H9 (cell line): ENCODE measurements at places on chromosomes 3 and 15. TPM values are rescaled to one million over a fixed set of nuclear protein-coding genes. Genes with fewer than 3 reads are reported as not detected.

DNA sequence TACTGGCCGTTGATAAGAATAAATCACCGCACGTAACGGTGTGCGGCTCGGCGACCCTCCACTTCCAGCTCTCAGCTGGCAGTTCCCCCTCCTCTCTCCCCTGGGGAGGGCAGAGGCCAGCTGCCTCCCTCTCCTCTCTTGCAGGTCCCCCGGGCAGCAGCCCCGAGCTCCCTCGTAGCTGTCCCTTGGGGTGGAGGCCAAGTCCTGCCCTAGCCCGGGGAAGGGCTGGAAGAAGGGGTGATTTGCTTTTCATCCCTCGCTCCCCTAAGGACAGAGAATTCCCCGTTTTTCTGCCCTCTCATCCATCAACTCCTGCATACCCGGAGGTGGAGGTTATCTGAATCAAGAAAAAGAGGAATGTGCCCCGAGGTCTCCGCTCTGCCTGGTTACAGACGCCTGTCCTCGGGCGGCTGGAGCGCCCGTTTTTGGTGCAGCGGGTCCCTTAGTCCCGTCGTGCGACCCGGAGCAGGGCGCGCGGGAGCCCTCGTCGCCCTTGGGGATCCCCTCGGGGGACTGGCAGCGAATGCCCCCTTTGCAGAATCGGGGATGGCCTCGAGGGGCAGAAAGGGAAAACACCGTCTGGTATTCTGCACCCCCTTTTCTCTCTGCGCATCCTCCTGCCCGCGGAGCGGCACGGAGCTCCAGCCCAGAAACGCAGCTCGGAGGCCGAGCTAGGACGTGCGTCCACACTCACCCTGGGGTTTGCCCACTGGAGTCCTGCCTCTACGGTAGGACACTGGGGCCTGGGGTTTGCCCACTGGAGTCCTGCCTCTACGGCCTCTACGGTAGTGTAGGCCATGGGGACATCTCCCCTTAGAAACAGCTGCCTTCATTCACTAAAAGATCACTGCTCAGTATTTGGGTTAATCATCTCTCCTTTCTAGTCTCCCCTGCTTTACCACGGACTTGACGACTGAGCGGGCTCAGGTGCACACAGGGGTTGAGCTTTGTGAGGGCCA lies 2.2 kb downstream of the PTPRG start:
- H3K4me1 ChIP-seq = peaks cover 10% of the 10 kb centered on the region; the same call in 1 of the 2 replicates
- DNase-seq = no peak
- no peak overlapping the region for H3K27ac ChIP-seq
- peak overlapping the region; percentile 100 for H3K4me3 ChIP-seq

- no peaks in the 10 kb centered on the region for H3K36me3 ChIP-seq
- H3K4me3 ChIP-seq = no peak overlapping the region
- no peak for DNase-seq
- H3K27me3 ChIP-seq = no peaks in the 10 kb centered on the region
- H3K27ac ChIP-seq = no peak overlapping the region
- H3K4me1 ChIP-seq = no peaks in the 10 kb centered on the region
These were observed 58.2 kb upstream of the ARRDC4 start for GRCh38 chr15:97902140-97902780.

The XYLB gene
- 2.4 and 2.6 TPM in 2 replicates for total RNA-seq

DNA sequence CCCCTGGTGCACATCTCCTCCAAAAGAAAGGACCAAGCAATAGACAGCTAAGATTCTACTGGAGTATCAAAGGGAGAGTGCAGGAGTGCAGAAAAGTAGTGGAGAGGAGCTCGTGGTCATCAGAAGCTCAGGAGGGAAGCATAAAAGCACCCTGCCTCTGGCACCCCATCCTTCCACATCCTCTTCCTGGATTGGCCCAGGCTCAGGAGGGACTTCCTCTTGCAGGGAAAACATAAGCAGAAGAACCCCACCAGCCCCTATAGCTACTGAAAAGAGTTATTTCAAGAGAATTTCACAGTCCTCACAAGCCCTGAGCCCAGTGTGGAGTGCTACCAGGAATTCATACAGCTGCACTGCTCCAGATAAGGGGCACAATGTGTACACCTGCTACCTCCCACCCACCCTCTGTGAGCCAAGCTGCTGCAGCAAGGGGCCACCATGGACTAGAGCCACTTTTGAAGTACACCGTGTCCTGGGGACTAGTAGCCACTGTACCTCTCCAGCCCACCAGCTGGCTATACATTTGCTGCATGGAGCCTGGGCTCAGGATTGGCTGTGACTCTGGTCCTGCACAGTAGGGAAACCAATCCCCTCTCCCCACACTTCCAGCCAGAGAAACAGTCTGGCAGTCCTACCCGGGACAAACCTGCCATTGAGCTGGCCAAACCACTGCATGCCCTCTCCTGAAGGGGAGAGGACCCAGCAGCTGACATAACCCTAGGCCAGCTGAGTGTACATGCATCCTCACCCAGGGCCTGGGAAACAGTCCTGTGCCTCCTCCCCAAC lies 43.0 kb downstream of the CD200R1 start:
- no peaks in the 10 kb centered on the region for H3K36me3 ChIP-seq
- no peak overlapping the region for H3K27ac ChIP-seq
- no peaks in the 10 kb centered on the region for H3K27me3 ChIP-seq
- no peaks in the 10 kb centered on the region for H3K4me1 ChIP-seq
- DNase-seq = no peak

The PTPRG gene
- total RNA-seq = 64.8 and 69.3 TPM in 2 replicates

DNA sequence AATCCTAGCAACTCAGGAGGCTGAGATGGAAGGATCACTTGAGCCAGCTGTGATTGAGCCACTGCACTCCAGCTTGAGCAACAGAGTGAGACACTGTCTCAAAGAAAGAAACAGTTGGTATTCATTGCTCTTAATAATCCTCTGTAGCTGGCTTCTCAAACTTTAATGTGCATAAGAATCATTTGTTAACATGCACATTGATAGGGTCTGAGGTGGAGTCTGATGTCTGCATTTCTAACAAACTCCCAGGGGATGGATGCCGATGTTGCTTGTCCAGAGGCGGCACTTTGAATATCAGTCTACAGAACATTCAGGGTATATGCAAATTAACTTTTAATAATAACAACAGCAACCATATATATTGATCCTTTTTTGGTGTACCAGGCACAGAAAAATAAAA lies 39.9 kb downstream of the NKIRAS1 start:
- DNase-seq = no peak
- H3K27ac ChIP-seq = no peak overlapping the region
- H3K4me1 ChIP-seq = peaks cover 2% of the 10 kb centered on the region; the same call in 1 of the 2 replicates
- H3K36me3 ChIP-seq = peaks cover 49% of the 10 kb centered on the region
- no peaks in the 10 kb centered on the region for H3K27me3 ChIP-seq

DNA sequence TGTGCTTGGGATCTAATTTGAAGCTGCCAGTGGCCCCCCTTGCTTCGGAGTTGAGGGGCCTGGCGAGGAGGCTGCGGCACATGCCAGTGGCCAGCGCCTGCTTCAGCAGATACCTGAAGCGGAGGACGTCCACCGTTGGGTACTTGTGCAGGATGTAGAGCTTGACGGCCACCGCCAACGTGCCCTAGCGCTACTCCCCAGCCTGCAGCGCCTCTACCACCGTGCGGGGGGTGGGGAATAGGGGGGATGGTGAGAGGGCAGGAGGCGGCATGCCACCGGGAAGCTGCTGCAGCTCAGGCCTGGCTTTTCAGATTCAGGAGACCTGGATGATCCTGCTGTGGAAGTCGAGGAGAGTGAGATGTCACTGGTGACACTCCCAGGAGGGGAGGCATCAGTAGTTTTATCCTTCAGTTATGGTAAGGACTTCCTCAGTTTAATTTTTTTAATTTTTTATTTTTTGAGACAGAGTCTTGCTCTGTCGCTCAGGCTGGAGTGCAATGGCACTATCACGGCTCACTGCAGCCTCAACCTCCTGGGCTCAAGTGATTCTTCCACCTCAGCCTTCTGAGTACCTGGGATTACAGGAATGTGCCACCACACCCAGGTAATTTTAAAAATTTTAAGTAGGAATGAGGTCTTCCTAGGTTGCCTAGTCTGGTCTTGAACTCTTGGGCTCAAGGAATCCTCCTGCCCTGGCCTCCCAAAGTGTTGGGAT lies 150.6 kb upstream of the FRMD4B start:
- no peak overlapping the region for H3K27ac ChIP-seq
- DNase-seq = peak; percentile 49
- H3K27me3 ChIP-seq = peaks cover 3% of the 10 kb centered on the region; the same call in 1 of the 2 replicates
- H3K36me3 ChIP-seq = no peaks in the 10 kb centered on the region
- no peak overlapping the region for H3K4me3 ChIP-seq
- H3K4me1 ChIP-seq = no peaks in the 10 kb centered on the region

DNA sequence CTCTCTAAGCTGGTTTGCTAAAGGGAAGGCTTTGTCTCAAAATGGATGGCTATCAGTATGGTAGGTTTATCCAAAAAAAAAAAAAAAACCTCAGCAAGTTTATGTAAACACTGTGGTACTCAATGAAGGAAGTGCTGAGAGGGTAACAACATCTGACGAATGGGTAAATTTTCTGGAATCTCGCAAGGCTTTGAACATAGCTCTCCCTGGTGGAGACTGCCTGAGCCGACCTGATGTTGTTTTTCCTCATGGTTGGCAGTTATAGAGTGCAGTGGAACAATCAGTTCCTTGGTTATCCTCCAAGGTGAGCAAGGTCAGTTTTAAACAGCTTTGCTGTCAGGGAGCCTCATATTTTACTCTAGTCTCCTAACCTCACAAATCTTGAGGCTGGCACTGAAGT lies 94.6 kb downstream of the ZPLD1 start:
- no peaks in the 10 kb centered on the region for H3K36me3 ChIP-seq
- H3K4me1 ChIP-seq = no peaks in the 10 kb centered on the region
- no peak overlapping the region for H3K27ac ChIP-seq
- peak; percentile 39 for DNase-seq
- no peaks in the 10 kb centered on the region for H3K27me3 ChIP-seq
- no peak overlapping the region for H3K4me3 ChIP-seq

DNA sequence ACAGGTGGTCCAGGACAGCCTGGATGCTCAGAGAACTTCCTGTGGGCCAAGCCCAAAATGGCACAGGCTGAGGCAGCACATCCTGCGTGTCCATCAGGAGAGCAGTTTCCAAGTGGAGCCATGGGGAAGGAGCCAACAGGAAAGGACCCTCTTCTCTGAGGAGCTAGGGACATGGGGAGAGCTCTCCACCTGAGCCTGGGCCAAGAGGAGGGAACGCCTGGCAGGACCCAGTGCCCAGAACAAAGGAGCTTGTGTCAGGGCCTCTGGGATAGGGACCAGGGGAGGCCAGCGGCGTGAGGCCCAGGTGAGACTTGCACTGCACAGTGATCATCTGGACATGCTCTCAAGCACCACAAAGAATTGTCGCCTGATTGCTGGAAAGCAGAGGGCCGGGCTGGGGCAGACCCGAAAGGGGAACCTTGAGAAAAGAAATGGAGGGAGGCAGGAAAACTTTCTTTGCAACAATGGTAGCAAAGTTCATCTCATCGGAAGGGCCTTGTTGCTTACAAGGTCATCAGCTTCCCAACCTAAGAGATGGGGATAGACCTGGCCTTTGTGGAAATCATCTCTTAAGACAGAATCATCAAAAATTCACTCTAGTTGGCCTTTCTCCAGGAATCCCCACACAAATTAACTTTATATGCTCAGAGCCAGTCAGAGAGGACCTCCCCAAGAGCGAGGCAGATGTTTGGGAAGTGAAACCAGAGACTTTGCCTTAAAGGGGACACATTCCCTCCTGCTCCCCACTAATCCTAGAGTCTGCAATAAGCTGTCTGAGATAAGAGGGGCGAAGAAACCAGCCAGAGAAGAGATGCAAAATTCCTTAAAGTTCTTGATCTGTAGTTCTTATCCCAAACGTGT lies 47.7 kb upstream of the HES1 start:
- no peaks in the 10 kb centered on the region for H3K27me3 ChIP-seq
- H3K4me3 ChIP-seq = no peak overlapping the region
- DNase-seq = no peak
- H3K36me3 ChIP-seq = no peaks in the 10 kb centered on the region
- no peak overlapping the region for H3K27ac ChIP-seq

The TMEM266 gene
- total RNA-seq = 0.55 and 0.81 TPM in 2 replicates

- no peaks in the 10 kb centered on the region; the same call in 2 of the 3 replicates for H3K36me3 ChIP-seq
- no peaks in the 10 kb centered on the region for H3K27me3 ChIP-seq
- DNase-seq = no peak
- no peak overlapping the region for H3K4me3 ChIP-seq
- H3K4me1 ChIP-seq = peaks cover 6% of the 10 kb centered on the region; the same call in 1 of the 2 replicates
- H3K27ac ChIP-seq = no peak overlapping the region
These were observed 75.1 kb downstream of the ATP10A start for GRCh38 chr15:25787855-25788520.

The PRR20G gene
- 0.26 and 0.35 TPM in 2 replicates for total RNA-seq

DNA sequence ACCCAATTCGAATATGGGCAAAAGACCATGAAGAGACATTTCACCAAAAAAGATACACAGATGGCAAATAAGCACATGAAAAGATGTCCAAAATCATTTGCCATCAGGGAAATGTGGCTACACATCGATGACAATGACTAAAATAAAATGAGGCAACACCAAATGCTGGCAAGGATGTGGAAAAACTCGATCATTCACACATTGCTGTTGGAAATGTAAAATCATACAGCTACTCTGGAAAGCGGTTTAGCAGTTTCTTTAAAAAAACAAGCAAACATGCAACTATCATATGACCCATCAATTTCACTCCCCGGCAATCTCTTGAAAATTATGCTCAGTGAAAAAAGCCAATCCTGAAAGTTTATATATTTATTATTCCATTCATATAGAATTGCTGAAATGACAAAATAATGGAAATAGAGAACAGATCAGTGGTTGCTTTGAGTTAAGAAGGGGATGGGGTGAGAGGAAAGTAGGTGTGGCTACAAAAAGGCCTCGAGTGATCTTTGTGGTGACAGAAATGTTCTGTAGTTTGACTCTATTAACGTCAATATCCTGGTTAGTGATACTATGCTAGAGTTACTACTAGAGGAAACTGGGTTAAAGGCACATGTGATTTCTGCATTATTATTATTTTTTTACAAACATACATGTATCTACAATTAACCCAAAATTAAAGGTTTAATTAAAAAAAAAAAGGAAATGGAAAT lies 45.0 kb downstream of the DLG1 start:
- no peak overlapping the region for H3K27ac ChIP-seq
- peaks cover 49% of the 10 kb centered on the region for H3K36me3 ChIP-seq
- H3K4me3 ChIP-seq = no peak overlapping the region

The SUSD5 gene
- total RNA-seq = 4.5 and 4.9 TPM in 2 replicates

The IL5RA gene
- not detected in 2 replicates for total RNA-seq

The TARS3 gene
- 14.1 and 14.9 TPM in 2 replicates for total RNA-seq

GRCh38 chr3:117645561-117646242 lies 936.1 kb downstream of the TUSC7 start:
- no peaks in the 10 kb centered on the region for H3K27me3 ChIP-seq
- DNase-seq = no peak
- no peak overlapping the region for H3K4me3 ChIP-seq
- H3K4me1 ChIP-seq = no peaks in the 10 kb centered on the region
- no peak overlapping the region for H3K27ac ChIP-seq

GRCh38 chr15:44532689-44533088 lies 4.3 kb upstream of the EIF3J start:
- H3K4me3 ChIP-seq = no peak overlapping the region
- H3K4me1 ChIP-seq = no peaks in the 10 kb centered on the region
- peaks cover 6% of the 10 kb centered on the region for H3K36me3 ChIP-seq
- DNase-seq = no peak
- no peaks in the 10 kb centered on the region for H3K27me3 ChIP-seq

The FBXO40 gene
- total RNA-seq = 0.04 and 0.15 TPM in 2 replicates

DNA sequence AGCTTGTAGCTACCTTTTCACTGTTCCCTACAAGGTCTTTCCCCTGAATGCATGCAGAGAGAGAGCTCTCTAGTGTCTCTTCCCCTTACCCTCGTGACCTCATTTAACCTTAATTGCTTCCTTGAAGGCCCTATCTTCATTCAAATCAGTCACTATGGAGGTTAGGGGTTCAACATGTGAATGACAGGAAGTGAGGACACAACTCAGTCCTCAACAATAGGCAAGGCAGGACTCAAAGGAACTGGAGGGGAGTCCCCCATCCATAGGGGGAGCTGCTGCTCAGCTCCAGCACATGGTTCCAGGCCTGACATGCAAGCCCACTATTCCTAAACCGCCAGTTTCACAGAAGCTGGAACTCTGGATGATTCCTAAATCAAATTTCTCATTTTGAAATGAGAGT lies 33.8 kb upstream of the GYG1 start:
- no peak overlapping the region for H3K4me3 ChIP-seq
- no peak overlapping the region for H3K27ac ChIP-seq
- DNase-seq = peak; percentile 79
- H3K27me3 ChIP-seq = no peaks in the 10 kb centered on the region
- H3K4me1 ChIP-seq = no peaks in the 10 kb centered on the region
